ENCODE measurements at places on chromosomes 11 and 22. TPM values are rescaled to one million over a fixed set of nuclear protein-coding genes. Genes with fewer than 3 reads are reported as not detected.
A peak's percentile ranks its signal among the peaks of the same experiment; 100 is the strongest.

The GLYATL1 gene
- total RNA-seq: not detected

The KCNK4 gene
- total RNA-seq: 0.43 TPM

The TBX1 gene
- 22.5 TPM for total RNA-seq

The CABP4 gene
- not detected for total RNA-seq

The IL17REL gene
- total RNA-seq: not detected

The MRGPRF gene
- 8.4 TPM for total RNA-seq

The BBOX1 gene
- total RNA-seq: 3.4 TPM

The SESN3 gene
- 84.8 TPM for total RNA-seq

The SYCE3 gene
- total RNA-seq: not detected

The GAB4 gene
- total RNA-seq: not detected

GRCh38 chr22:23485490-23485889 is 94.6 kb downstream of the IGLL1 start:
- DNase-seq: no peak

DNA sequence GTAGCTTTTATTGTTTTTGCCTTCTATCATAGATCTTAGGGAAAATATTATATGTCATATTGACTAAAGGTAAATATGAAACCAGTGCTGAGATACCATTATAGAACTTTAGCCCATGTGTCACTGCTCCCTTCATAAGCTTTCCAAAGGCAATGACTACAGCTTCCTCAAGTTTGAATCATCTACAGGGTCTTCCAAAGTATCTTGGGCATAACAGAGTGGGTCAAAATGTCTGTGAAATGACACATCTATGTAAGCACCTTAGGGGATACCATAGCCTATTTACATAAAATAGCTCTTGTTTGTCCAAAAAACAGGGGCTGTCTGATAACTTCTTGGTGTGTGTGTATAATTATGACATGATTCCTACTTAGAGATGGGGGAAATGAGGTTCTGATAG is 52.5 kb downstream of the RELT start:
- no peak for DNase-seq

GRCh38 chr11:74283580-74284180 is 27.8 kb downstream of the P4HA3 start:
- DNase-seq: no peak

DNA sequence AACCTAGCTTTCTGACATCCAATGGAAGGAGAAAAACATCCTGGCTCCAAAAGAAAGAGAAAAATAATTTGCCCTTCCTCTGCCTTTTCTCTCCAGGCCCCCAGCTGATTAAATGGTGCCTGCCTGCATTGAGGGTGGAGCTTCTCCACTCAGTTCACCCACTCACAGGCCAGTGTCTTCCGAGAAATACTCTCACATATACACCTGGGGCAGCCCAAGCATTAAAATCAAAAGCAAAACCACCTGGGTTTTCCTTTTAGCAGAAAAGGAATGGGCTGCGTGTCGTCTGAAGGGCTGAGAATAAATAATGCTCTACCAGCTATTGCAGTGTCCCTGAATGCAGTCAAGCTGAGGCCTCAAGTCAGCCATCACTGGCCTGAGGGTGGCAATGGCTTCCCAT is 1143.8 kb upstream of the TENM4 start:
- no peak for DNase-seq

- no peak for DNase-seq
Observed at GRCh38 chr22:25658633-25659032, 83.4 kb upstream of the MYO18B start.

DNA sequence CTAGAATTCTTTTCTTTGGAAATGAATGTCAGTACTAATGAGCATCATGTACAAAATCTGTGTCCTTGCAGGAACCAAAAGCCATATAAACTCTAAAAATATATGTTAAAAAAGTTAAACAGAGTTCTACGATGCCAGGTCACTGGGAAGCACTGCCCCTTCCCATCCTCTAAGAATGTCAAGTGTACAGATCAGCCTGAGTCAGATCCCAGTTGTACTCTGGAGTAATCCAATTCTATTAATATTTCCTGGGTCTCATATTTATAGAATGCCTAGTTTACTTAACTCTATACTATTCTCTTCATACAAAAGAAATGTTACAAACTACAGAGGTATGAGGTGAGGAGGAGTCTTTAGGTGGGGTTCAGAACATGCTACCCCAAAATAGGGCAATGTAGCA is 460.1 kb downstream of the DLG2 start:
- DNase-seq: no peak

DNA sequence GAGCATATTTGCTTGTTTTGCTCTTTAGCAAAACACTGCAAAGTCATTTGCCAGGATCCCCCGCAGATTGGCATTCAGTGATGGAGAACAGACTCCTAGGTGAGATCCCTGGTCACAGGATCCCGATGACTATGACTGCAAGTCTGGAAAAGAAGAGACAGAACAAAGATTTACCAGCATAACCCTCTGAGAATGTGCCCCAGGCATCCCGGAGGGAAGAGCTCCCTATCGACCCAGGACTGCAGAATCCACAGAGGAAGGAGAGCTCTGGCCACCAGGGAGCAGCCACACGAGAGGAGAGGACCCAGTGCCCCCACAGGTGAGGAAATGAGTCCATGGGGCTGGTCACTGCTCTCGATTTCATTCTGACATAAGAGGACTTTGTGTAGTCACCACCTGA is 105.2 kb downstream of the ZNF280B start:
- no peak for DNase-seq

GRCh38 chr22:49751966-49752597 is 75.6 kb downstream of the BRD1 start:
- DNase-seq: no peak

GRCh38 chr11:126346586-126346940 is 8.9 kb upstream of the ST3GAL4 start:
- no peak for DNase-seq

DNA sequence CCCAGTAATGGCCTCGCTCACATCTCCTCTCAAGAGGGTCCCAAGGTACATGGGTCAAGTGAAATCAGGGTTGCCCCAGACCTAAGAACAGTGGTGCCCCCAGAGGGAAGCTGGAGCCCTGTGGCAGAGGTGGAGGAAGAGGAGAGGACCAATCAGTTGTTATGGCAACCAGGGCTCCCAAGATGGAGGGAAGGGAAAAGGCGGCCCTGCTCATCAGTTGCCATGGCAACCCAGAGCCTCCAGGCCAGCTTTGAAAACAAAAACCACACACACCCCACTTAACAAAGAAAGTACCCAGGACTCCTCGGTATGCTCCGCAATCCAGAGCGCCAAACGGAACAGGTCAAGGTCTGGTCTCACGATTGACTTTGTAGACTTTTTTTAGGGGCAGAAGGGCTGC is 53.5 kb upstream of the SLC35C1 start:
- no peak for DNase-seq

DNA sequence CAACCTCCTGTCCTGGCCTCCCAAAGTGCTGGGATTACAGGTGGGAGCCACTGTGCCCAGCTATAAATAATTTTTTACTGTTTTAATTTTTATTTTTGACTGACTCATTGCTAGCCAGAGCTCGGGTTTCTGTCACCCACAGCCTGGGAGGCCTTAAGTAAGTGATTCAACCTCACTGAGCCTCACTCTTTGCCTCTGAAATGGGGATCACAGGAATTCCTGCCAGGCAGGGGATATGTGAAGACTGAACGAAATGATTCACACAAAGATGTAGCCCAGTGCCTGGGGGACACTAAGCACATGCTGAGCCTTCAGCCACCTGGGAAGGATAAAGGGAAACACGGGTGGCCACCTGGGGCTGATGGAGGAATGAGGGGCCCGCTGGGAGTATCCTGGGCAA is 3.8 kb upstream of the LRRC74B start:
- DNase-seq: no peak

DNA sequence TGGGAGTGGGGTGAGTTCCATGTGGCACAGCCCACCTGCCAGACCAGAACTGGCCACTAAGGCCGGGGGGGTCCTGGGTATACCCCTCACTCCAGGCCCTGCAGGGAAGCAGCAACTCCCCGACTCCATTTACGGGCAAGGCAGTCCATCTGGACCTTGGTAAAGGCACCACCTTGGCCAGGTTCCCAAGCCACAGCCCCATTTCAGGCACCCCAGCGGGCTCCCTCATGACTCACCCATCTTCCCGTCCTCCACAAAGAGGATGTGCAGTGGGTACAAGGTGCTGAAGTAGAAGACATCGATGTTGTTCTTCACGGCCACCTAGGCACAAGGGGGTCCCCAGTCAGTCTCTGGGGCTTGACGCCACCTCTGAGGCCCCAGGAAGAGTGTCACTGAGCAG is 15.7 kb upstream of the RASL10A start:
- DNase-seq: no peak

DNA sequence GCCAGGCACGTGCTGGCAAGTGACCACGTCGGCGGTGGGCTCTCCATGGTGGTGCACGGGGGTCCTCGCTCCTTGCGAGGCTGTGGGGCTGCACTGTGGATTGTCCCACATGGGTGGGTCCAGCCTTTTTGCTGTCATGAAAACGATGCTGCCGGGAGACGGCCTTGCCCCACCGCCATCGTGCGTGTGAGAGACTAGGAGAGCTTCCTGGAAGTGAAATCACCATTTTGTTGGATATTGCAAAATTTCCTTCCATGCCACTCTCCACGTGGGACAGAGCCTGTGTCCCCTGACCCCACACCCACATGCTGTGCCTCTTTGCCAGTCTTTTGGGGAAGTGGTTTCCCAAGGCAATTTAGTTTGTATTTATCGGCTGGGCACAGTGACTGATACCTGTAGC is 18.2 kb upstream of the GRAMD4 start:
- no peak for DNase-seq

- no peak for DNase-seq
Observed at GRCh38 chr22:29964776-29965175, 81.8 kb downstream of the MTMR3 start.

DNA sequence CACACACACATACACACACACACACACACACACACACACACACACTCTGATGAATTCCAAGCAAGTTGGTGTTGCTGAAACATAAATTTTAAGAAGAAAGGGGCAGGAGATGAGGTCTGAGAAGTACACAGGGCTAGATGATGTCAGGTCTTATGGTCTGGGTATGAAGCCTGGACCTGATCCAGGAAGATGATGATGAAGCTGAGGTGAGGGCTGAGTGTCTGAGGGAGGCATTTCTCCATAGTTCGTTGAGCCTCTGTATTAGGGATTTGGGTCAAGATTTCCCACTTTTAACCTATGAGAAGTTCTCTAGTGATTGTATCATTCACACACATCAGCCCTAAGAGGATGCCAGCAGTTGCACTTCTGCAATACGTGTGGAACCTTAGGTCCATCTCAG is 32.6 kb downstream of the KREMEN1 start:
- no peak for DNase-seq

- peak; percentile 81 for DNase-seq
Observed at GRCh38 chr22:49295851-49296560, 531.7 kb downstream of the BRD1 start.

DNA sequence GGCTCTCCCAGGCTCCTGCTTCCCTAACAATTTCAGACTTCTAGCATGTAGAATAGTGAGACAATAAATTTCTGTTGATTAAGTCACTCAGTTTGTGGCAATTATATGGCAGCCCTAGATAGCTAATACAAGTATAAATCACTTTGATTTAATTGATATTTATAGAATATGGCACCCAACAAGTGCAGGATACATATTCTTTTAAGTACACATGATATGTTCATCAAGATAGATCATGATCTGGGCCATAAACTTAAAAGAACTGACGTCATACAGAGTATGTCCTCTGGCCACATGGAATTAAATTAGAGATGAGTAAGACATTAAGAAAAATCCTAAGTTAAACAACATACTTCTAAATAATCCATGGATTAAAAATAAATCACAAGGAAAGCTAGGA is 67.5 kb upstream of the AMOTL1 start:
- DNase-seq: no peak

GRCh38 chr11:68643585-68643984 is 40.8 kb upstream of the GAL start:
- no peak for DNase-seq

DNA sequence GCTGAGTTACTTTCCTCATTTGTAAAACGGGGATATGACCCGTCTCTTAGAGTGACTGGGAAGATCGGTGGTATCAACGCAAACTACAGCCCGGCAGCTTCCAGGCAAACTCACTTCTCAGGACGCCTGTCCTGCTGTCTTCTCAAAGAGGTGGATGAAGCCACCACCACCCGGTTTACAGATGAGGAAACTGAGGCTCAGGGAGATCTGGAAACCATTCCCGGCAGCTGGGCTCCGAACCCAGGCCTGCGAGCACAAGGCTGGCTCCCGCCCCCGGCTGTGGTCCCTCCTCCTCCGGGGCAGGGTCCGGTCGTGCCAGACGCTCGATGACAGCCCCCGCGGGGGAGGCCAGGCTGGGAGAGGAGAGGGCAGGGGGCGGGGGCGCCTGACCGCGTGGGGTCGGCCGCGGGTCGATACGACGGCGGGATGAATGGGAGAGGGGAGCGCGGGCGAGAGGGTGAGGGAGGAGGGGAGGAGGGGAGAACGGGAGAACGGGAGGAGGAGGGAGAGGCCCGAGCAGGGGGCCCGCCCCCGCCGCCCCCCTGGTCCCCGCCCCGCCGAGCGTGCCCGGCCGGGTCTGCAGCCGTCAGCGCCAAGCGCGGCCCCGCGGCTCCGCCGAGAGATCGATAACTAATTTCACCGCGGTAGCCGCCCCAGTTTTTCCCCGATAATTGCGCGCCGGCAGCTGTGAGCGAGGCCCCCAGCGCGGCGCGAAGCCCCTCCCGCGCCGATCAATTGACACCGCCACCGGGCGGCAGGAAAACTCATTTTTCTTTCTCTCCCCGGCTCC is 14.0 kb downstream of the IGLL1 start:
- DNase-seq: no peak

GRCh38 chr11:117180020-117180419 is 1.5 kb downstream of the SIDT2 start:
- DNase-seq: peak; percentile 71

DNA sequence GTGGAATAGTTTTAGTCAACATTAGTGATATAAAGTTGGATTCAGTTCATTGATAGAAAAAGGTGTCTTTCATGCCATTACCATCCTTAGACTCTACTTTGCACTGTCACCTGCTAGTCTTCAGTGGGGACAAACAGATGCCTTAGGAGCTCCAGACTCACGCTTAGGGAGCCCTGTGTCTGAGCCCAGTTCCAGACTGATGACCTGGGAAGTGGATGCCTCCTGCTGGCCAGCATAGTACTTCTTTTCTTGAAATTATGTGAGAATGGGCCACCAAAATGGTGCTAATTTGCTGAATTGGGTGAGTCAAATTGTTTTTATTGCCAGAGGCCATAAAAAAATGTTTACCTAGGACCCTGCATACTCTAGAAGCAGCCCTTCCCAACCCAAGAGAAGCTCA is 53.9 kb downstream of the NOX4 start:
- no peak for DNase-seq

DNA sequence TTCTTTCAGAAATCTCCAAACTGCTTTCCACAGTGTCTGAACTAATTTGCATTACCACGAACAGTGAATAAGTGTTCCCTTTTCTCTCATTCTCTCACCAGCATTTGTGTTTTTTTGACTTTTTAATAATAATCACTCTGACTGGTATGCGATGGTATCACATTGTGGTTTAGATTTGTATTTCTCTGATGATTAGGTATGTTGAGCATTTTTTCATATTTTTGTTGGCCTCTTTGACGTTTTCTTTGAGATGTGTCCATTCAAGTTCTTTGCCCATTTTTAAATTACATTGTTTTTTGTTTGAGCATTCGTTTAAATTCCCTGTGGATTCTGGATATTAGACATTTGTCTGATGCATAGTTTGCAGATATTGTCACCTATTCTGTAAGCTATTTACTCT is 1639.6 kb upstream of the TENM4 start:
- DNase-seq: no peak

- no peak for DNase-seq
Observed at GRCh38 chr11:100674212-100674611, 12.9 kb upstream of the ARHGAP42 start.
